AG09319 (cell line): ENCODE measurements at places on chromosomes 7 and 10.
A peak's percentile ranks its signal among the peaks of the same experiment; 100 is the strongest.

DNA sequence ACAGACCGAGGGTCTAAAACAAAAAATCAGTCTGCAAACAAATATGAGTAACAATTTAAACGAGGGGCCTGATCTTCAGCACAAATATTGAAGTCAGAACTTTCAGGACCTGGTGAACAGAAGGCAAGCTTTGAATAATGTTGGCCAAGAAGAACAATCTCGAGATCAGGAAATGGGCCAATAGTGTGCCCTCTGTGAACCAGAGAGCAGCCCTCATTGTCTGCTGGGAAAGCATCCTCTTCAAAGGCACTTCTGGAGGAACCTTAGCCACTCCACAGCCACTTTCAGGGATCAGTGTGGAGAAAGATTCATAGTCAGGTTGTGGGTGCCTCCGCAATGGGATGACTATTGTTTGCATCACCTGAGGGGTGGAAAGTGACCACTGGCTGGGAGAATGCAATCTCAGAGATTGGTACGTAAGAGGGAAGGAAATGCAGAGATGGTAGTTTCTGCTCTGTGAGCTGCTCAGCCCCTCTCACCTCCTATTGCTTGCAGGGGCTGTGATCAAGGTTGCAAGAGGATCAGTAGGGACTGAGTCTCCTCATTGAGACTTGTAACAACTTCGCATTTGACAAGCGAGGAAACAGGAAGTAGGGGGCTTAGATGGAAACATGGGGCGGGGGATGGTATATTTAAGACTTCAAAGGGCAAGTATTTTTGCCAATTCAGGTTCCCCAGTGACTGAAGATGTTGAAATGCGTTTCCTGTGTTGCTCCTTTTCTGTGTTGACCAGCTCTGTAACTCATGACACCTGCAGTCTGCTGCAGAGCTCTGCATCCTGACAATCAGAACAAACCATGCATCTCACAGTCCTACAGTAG is 28.4 kb upstream of the IFRD1 start:
- no peak for DNase-seq

DNA sequence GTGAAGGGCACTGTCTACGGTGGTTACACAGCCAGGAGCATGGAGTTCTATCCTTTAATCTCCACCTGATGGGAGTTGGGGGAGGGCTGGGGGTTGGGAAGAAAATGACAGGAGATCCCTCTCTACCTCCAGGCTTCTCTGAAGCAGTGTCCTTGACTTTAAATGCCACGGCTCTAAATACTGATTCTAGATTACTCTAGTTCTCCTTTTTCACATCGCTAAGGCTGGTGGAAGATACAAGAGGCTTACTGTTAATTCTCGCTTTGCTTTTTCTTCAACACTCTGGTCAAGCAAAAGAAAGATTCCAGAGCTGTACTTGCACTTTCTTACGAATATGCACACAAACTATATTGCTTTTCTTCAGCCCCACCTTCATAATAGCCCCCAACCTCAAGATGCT is 30.5 kb downstream of the ARL3 start:
- DNase-seq, result no peak

- no peak for DNase-seq
These were observed 106.4 kb upstream of the GJD4 start for GRCh38 chr10:35498693-35499092.

DNA sequence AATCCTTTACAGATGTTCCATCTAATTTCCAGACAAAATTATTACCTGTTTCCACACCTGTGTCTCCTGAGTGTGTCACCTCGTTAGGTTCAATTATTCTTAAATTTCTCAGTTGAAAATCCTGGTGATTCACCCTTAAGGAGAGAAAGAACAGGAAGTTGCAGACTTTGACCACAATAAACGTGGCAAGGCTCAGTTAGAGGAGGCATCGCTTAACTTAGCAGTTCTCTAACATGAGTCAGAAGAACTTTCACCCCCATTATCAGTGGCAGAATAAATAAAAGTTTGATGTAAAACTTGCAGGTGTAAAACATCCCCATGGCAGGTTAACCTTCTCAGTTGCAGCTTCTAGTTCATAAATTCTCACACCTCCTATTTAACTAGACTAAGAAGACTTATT is 8.3 kb downstream of the XPNPEP1 start:
- no peak for DNase-seq

- no peak for DNase-seq
These were observed 37.6 kb upstream of the PDCD4 start for GRCh38 chr10:110833941-110834628.

DNA sequence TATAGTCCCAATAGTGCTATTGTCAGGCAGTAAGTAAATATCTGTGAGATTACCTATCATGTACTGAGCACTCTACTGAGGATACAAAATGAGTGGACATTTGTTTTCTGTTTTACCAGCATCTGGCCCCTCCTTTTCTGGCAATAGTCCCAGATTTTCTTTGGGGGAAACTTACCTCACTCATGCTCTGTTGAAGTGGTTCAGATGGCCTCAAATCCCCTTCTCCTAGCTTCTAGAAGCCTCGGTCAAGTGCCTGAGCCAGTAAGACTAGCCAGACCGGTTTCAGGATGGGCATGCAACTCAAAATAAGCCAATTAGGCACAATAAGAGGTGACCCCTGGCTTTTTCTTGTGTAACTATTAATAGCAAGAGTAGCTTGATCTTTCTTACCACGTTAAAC is 19.7 kb downstream of the TRDMT1 start:
- DNase-seq, result no peak

GRCh38 chr10:122181041-122181732 is 89.9 kb upstream of the BTBD16 start:
- no peak for DNase-seq

DNA sequence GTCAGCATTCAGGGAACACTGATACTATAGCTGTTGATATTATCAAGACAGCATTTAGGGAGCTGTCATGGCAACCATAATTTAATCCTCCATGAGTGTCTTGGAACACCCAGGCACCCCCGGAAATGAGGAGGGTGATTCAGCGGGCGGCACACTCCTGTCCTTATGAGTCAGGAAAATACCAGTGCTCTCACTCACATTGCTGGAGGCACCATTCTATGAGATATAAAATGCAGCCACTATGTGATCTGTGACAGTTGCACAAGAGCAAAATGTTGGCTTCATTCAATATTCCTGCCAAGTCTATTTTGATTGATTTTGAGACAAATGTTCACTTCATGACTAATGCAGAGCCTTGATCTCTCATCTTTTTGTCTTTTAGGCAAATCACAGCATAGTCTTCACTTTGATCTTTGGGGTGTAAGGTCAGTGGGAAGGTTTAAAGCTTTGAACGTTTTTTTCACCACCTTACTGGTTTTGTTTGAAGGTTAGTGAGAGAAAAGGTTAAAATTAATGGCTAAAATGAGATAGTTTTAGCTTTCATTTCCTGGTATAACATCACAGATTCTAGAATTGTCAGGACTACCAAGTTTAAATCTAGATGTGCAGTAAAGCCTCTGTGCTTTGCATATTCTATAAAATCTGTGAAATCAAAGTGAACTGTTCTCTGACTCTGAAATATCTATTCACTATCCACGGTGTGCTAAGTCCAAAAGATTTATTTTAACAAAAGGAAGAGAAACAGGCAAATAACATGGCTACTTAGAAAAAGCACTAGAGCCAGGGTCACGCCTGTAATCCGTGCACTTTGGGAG is 12.4 kb upstream of the ARHGAP12 start:
- DNase-seq, result peak; percentile 70

DNA sequence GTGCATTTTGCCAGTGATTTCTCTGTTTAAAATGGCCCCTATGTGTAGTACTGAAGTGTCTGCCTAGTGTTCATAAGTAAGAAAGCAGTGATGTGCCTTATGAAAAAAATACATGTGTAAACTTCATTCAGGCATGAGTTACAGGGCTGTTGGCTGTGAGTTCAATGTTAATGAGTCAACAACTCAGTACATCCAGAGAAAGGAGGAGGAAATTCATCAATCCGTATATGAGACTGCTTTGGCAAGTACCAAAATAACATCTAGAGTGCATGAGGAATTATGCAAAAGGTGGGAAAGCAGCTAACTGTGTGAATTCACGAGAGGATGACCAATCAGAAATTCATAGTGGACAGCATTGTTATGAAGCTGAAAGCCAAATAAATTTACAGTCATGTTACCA is 255.6 kb downstream of the ZEB1 start:
- DNase-seq, result no peak

DNA sequence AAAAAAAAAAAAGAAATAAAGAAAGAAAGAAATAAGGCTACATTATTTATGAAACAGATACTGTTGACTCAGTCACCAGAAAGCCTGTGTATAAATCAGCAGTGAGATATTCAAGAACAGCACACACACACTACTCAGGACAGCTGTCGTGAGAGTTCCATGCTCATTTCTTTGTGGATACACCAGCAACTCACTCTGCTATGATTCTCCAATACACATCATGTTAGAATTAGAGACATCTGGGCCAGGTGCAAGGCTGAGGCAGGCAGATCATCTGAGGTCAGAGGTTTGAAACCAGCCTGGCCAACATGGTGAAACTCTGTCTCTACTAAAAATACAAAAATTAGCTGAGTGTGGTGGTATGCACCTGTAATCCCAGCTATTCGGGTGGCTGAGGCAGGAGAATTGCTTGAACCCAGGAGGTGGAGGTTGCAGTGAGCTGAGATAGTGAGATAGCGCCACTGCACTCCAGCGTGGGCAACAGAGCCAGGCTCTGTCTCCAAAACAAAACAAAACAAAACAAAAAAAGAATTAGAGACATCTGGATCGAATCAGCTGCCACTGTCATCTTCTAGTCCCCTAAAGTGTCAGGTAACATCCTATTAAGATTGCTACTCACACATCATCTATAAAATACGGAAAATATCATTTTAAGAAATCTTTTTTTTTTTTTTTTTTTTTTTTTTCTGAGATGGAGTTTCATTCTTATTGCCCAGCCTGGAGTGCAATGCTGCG is 11.2 kb upstream of the NUPR2 start:
- DNase-seq, result no peak

DNA sequence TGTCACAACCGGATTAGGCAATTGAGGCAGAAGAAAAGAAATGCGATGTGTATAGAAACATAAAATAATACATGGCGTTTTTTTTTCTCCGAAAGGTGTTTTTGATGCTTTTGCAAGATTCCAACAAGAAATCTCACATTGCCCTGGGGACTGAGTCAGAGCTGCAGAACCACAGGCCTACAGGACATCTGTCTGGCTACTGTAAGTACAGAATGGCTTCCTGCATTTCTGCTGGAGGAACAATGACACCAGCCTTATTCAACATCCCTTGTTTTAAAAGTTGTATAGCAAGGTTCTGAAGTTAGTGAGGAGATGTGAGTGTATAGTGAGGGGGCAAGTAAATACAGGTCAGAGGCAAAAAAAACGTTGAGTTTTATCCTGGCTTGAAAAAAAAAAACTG is 256.4 kb downstream of the ABCA13 start:
- no peak for DNase-seq

DNA sequence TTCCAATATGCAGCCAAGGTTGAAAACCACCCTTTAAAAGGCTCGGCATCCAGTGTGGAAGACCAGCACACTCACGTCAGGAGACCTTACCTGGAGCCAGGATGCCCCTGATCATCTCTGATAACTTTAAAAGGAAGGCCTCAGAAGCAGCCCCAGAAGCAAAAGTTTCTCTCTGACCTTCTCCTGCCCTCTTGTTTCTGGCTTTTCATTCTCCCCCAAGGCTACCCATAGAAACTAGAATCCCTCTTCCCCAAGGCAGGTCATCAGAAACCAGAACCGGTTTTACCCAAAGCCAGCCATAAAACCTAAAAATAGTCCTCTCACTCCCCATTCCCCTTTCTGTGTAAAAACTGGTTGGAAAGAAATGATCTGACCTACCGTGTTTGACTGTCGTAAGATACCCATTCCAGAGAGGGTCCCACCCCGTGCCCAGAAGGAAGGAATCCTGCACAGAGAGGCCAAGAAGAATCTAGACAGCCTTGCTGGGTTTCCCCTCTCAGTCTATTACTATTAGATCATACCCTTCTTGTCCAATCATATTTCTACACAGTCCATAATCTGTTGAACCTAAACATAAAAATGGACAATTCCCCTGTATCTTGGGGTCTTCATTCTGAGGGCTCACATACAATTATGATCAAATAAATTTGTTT is 17.5 kb upstream of the TSPAN14 start:
- no peak for DNase-seq

GRCh38 chr10:16581202-16581601 is 59.5 kb upstream of the C1QL3 start:
- DNase-seq, result no peak

DNA sequence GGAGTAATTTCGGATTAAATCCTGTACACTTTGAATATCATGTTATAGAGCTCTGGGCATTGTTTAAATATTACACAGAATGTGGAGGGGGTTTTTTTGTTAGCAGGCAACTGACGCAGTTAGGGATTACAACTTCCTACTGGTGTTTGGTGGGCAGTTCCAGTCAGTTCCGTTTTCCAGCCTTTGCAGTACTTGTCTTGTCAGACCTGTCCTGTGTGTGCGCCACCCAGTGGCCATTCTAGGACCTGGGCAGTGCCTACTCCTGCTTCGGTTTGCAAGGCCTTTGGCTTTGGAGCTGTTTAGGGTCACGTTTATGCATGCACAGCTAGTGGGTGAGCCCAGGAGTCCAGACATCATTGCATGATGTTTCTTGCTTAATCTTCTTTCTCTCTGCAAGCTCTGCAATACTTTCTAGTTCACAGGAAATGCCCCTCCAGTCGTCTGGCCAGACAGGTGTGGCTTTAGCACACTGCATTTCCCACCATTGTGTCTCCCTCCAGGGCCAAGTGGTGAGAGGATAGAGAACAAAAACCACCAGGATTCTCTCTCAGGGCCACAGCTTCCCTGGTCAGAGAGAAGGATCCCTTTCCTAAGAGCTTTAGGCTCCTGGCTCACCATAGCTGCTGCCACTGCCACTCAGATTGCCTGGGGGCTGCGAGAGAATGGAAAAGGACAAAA is 96.5 kb upstream of the TARP start:
- peak; percentile 69 for DNase-seq

- no peak for DNase-seq
These were observed 37.9 kb downstream of the SLC25A28 start for GRCh38 chr10:99582255-99582770.

GRCh38 chr10:69577268-69578232 is 4.3 kb upstream of the NEUROG3 start:
- no peak for DNase-seq
